ENCODE measurements at places on chromosomes 7 and 10.

DNA sequence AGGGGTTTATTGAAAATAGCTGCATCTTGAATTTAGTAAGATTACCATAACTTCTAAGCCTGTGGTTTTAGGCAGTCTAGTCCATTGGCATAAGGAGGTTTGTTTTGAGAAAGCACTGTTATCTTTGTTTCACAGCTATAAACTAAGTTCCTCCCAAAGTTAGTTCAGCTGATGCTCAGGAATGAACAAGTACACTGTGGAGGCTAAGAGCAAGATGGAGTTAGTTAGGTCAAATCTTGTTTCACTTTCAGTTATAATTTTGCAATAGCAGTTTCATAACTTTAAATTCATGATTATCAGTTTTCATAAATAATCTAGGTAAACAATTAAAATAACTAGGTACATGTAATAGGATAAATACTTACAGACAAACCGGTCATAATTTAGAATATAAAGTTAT lies 15.4 kb downstream of the SEC61G start:
- DNase-seq, result no peak

DNA sequence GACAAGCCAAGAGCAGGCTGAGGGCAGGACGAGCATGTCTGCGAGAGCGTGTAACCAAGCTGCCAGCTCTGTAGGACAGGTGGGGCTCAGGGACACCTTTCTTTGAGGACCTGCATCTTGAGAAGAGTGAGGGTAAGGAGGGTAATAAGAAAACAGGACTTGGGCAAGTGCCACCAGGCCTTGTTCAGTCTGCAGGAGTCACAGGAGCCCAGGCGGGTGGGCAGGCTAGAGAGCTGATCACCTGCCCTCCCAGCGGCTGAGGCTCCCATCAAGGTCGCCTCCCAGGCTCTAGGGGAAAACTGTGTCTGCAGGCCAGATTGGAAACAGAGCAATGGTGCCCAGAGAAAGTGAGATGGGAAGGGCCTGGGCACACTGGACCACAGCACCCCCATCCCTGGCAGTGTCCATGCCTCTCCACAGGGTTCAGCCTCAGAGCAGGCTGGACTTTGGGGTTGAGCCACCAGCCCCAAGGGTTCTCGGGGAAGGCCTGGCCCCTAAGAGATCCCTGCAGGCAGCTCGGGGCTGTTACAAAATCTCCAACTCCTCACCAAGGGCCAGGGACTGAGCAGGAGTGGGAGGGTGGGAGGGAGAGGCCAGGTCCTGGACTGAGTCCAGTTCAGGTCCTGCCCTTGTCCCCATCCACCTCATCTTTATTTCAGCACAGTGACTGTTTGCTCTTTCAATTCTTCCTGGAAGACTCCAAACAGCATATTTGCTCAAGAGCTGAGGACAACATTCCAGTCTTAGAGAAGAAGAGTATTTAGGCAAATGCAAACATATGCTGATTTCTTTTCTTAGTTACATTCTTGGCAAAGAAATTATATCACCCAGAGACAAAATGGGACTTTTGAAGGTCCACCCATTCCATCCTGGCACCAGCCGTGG lies 161.9 kb downstream of the GRID1 start:
- no peak for DNase-seq

DNA sequence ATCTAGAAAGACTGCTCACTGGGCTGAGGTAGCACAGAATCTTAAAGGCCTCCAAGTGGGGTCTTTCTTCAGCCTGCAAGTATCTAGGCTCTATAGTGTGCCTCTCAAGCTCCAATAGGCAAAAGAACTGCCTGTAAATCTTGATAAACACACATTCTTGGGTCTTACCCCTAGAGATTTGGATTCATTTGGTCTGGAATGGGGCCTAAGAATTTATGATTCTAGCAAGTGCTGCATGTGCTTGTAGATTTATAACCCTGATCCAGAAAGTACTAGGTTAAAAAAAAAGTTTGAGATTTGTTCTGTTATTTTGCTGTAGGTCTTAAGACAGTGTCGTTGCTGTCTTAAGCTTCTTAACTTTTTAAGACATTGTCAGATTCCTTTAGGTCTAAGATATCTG lies 74.1 kb downstream of the RALA start:
- no peak for DNase-seq

DNA sequence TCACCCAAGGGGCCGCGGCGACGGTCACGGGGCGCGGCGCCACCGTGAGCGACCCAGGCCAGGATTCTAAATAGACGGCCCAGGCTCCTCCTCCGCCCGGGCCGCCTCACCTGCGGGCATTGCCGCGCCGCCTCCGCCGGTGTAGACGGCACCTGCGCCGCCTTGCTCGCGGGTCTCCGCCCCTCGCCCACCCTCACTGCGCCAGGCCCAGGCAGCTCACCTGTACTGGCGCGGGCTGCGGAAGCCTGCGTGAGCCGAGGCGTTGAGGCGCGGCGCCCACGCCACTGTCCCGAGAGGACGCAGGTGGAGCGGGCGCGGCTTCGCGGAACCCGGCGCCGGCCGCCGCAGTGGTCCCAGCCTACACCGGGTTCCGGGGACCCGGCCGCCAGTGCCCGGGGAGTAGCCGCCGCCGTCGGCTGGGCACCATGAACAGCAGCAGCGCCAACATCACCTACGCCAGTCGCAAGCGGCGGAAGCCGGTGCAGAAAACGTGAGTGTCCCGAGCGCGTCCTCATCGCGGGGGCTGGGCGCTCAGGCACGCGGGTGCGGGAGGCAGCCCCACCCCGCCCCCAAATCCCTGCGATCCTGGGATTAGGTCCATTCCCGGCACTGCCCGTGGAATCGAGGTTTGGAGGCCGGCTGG lies 509 bp downstream of the AHR start:
- no peak for DNase-seq

DNA sequence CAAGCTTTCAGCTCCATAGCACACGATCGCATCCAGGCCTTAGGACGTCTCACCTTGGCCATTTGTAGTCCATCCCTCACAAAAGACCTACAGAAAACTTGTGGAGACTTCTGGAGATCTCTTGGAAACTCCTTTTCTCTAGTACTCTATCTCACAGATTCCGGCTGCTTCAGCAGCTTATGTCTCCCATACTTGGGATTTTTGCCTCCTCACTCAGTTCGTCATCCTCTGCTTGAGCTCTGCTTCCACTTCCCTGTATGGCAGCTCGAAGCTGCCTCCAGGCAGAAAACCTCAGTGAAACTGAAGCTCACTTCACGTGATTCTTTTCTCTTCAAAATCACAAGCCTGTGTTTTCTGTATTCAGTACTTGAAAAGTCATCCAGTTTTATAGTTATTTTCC lies 178.7 kb upstream of the GDF10 start:
- DNase-seq, result no peak

DNA sequence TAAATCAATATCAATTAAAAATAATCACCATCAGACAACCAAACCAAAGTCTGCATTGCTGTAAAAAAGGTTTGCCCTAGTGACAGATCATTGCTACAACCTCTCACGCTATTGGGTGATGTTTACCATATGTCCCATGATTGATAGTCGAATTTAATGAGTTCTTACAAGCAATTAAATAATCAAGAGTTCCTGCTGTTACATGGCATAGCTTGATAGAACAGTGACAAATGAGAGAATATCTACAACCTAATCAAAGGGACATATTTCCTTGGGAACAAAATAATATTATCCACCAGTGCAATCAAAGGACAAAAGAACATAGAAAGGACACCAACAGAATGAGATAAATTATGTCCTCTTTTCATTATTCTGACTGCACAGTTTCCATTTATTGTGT lies 387.4 kb downstream of the ETV1 start:
- no peak for DNase-seq

GRCh38 chr7:27745064-27745583 lies 5.2 kb downstream of the TAX1BP1 start:
- peak; percentile 18 for DNase-seq

DNA sequence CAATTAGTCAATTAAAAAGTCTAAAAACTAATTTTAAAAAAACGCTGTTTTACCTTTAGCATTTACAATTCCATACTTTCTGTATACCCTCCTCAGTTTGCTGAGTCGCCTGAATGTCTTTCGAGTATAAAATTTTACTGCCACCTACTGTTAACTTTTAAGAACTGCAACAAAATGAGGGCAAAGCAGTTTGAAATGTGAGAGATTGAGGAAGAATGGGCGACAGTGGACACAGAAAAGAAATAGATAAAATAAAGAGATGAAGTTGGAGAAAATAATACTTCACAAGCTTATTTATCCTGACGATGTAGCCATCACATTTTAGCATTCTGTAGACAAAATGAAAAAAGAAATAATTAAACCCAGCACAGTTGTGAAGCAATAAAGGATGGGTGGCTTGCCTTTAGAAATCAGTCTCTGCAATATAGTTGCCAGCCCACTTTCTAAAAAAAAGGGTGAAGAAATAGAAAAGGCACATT lies 110.8 kb upstream of the PTN start:
- no peak for DNase-seq

- no peak for DNase-seq
These were observed 89.7 kb downstream of the ATE1 start for GRCh38 chr10:121838149-121838548.

GRCh38 chr10:114824391-114824790 lies 2.8 kb downstream of the FHIP2A start:
- DNase-seq, result no peak

- DNase-seq, result no peak
These were observed 36.4 kb upstream of the FERD3L start for GRCh38 chr7:19181634-19182033.

DNA sequence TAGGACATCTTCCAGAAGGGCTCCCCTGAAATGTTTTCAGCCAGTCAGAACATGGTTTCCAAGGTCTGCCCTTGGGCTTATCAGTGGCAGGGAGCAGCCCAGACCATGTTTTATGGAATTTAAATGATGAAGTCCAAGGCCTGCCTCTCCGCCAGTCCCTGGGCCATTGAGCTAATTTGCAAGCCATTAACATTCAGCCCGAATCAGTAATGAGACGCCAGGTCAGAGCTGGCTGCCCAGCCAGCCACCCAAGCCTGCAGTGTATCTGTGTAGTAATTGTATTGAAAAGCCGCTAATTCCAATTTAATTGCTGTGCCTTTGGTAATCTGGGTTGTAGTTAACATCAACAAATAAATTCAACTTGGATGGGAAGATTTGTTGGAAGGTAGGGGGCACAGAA lies 131.4 kb downstream of the PAXIP1 start:
- no peak for DNase-seq

DNA sequence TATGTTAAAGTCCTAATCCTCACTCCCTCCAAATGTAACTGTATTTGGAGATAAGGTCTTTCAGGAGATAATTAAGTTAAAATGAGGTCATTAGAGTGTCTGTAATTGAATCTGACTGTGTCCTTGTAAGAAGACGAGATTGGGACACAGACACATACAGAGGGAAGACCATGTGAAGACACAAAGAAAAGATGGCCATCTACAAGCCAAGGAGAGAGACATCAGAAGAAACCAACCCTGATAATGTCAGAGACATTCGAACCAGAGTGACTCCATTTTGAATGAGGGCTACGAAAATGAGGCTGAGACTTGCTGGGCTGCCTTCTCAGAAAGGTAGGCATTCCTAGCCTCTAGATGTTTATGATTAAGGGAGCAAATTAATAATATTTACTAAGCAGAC lies 542 bp upstream of the SAMD9L start:
- DNase-seq, result no peak

DNA sequence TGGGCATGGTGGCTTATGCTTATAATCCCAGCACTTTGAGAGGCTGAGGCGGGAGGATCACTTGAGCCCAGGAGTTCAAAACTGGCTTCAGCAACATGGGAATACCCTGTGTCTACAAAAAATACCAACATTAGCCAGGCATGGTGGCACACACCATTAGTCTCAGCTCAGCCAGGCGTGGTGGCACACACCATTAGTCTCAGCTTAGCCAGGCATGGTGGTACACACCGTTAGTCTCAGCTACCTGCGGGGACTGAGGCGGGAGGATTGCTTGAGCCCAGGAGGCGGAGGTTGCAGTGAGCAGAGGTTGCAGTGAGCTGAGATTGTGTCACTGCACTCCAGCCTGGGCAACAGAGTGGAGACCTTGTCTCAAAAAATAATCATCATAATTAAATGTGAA lies 9.0 kb downstream of the LRRC27 start:
- no peak for DNase-seq

DNA sequence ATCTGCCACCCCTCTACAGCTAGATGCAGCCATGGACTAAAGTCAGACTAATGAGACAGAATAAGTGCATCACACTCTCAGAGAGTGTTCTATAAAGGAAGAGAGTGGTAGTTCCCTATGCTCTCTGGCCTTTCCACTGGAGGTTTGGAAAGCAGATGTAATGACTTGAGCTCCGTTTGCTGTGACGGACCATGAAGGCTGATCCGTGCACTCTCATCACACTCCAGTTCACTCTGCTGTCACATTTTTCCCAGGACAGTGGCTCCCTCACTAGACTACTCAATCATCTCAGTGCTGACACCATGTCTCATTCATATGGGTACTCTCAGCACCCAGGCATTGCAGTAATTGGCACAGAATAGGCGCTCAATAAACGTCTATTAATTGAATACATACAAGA lies 20.4 kb downstream of the TRDMT1 start:
- no peak for DNase-seq

DNA sequence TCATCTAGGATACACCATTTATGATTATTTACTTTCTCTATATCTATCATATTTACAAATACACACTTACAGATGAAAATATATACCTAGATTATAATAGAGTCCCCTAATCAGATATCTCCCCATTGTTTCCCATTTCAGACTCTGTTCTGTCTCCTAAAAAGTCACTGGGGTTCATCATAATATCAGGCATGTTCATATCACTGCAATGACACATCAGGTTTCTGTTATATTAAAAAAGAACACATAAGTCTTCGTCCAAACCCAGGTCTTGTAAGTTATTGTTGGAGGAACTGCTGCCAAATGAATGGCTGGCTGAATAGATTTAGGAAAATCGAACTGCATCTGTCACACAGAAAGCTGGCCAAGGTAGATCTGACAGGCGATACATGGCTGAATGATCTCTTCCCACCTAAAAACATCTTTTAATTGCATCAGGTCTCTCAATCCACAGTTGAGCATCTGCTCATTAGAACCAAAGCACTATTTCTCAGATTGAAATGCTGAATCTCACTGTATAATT lies 178.7 kb downstream of the CACNA2D1 start:
- DNase-seq, result no peak

DNA sequence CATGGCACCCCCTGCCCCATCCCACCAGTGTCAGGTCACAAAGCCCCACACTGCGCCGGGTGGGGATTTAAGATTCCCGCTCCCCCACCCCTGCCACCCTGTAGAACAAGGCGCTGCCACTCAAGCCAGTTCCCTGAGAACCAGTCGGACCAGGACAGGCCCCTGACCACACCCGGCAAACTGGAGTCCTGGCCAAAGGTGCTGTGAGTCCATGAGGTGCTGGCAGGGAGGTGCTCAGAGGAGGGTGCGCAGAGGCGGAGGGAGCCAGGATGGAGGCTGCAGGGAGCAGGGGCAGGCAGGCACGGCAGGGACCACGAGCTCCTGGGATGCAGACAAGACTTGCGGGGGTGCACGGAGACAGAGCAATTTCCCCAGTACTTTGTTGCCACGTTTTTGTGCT lies 19.7 kb upstream of the GDI2 start:
- DNase-seq, result no peak

DNA sequence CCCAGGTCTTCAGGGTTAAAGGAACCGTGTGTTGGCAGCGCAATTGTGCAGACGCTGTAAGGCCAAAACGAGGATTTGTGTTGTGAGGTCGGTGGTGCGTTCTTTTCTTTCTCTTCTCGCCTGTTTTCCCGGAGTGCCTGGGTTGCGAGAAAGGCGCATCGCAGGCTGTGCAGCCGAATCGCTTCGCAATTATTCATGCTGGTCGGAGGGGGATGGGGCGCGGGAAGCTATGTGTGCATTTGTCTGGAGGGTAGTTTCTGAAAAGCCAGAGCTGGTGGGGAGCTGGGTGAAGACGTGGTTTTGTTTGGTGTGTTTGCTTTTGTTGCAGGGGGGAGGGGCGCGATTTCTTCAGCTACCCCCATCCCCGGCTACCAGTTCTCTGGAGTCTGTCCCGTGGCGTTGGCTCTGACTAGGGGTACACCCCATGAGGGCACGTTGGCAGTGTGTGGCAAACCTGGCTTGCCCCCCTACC lies 2.1 kb downstream of the MXI1 start:
- no peak for DNase-seq
